Activated naive CD4-positive, alpha-beta T cell treated with anti-CD3 and anti-CD28 coated beads, Interleukin-2, amount 50 U/mL, for 72 hours (primary cell): ENCODE measurements at places on chromosomes 2 and 18. TPM values are rescaled to one million over a fixed set of nuclear protein-coding genes. Genes with fewer than 3 reads are reported as not detected.

DNA sequence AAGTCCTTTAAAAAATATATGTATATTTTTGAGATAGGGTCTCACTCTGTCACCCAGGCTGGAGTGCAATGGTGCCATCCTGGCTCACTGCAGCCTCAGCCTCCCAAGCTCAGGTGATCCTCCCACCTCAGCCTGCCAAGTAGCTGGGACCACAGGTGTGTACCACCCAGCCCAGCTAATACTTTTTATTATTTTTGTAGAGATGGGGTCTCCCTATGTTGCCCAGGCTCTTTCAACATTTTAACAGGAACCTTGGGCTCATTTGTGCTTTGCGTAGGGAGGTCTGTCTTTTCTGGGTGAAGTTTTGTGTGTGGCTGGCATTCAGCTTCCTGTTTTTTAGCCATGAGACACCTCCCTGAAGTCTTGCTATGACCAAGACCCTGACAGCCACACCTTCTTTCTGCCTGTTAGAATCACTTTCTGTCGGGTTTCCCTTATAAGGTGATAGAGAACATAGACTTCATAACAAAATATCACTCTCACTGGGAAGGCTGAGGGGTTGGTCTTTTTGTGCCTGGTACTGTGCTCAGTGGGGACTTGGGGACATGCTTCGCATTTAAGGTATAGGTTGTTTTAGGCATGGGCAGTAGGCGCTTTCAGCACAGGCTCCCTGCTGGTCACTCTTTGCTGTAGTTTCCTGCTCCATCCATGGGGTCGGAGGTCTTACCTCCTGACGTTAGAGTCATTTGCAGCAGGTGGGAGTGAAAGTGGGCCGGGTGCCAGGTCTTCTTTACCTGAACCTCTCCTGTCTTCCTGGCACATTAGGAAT is 3.4 kb downstream of the RAB31 start:
- DNase-seq, result peak; percentile 35

EIPR1 gene
- total RNA-seq, result 28.0 TPM

GRCh38 chr2:12686708-12687283 is 29.9 kb upstream of the TRIB2 start:
- no peak for DNase-seq

DNA sequence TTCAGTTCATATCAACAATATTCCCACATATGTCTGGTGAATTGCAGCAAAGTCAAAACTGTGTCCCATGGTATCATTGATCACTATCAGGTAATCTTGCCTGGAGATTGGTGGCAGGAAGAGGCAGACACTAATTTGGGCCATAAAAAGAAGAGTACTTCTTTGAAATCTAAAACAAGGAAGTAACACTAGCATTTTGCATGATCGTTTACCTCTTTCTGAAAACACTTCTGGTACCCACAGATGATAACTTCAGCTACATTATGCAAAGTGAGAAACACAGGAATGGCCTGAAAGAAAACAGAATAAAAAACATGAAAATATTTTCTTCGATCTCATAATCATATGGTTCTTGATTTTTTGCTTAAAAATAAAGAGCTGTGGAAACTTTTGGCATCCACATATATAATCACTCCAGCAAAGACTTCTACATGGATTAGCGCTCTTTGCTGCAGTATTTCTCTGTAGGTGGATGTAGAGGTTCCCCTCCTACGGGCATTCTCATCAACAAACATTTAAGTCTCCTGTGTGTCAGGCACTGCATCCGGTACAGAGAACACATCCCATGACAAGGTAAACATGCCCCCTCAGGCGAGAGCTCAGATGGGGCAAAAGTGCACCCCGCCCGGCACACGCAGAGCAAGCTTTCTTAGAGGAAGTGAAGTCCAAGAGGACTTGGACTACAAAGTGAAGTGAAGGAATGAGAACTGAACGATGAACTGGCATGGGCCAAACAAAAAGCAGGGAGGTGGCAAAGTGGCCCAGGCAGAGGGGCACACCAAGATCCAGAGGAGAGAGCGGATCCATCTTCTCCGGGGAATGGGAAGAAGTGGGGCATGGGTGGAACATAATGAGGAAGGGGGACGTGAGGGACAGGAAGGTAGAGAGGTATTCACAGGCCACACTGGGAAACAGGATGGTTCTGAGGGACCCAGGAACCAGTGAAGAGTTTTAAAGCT is 68.0 kb upstream of the RIOK3 start:
- DNase-seq, result no peak

DNA sequence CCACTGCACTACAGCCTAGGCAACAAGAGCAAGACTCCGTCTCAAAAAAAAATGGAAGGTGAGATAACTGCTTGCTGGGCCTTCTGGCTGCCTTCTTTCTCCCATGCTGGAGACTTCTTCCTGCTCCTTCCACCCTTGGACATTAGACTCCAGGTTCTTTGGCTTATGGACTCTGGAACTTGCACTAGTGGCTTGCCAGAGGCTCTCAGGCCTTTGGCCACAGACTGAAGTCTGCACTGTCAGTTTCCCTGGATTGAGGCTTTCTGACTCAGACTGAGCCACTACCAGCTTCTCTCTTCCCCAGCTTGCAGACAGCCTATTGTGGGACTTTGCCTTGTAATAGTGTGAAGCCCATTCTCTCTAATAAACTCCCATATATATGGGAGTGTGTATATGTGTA is 118.5 kb upstream of the SLC14A2 start:
- no peak for DNase-seq
